ENCODE measurements at places on chromosomes 16 and 17.

- DNase-seq = no peak
Measured at GRCh38 chr17:19706791-19707727, 9.3 kb downstream of the SLC47A2 start.

DNA sequence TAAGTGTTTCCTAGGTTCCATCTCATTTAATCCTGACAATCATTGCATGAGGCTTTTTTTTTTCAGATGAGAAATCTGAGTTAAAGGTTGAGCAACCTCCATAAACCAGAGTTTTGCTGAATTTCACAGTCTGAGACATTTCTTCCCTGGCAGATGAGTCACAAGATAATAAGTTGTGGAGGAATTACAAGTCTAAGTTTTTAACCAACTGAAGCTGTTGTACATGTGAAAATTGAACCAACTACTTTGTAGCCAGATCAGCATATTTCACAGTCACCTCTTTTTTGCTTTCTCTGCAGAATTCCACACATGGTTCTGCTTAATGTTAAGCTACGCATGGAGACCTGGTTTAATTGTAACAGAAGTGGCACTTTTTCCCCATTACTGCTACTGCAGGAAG is 765.6 kb downstream of the CDH11 start:
- no peak for DNase-seq

- no peak for DNase-seq
Measured at GRCh38 chr17:64217249-64217691, 45.8 kb downstream of the TEX2 start.

GRCh38 chr17:27245230-27245696 is 48.7 kb upstream of the WSB1 start:
- DNase-seq = peak; percentile 48

DNA sequence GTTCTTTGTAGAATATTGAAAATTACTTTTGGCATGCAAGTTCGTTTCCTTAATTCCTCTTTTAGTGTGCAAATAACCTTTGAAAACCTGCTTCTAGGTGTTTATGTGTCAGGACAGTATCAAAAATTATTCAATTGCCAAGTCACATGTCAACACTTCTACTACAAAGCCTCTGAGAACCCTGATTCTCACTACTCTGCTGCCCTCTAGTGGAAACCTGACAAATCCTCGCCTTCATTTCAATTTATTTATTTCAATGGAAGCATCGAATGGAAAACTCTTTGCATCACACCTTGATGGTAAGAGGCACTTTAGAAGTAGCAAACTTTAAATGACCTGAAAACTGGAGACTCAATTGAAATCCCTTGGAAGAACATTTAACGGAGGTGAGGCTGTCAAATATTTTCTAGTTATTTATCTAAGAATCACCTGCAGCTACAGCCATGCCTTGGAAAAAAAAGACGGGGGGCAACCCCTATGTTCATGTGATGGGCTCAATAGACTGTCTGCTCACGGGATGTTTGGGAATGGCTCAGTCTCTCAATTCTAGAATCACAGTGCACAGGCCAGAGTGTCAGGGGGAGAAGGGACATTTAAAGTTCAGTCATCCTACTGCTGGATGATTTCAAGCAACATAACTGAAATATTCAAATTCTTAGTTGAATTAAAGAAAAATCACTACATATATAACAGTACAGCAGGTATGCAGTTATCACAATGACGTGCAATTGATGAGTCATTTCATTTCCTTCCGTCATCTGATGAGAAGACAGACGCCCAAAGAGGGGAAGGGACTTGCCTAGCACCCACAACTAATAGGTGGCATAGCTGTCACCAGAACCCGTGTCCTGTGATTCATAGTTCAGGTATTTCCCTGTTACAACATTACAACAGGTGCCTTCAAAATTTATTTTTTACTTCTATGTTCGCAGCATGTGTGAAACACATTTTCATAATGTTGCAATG is 563.9 kb downstream of the TOX3 start:
- peak; percentile 79 for DNase-seq

DNA sequence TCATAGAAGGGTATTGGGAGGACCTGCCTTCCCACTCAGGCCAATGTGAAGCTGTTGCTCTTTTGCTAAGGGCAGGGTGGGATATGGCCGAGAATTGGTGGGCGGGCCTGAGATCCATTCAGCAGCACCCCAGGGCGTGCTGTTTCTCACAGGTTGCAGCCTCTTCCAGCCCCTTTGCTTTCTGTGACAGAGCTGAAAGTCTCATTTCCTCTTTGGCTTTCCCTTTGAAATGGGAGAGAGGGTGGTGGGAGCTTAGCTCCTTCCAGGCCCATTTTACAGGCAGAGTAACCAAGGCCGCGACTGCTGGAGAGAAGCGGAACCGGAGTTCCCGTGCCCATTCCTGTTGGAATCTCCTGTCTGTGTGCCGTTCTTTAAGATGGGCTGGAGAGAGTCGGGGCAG is 183.0 kb downstream of the RAB11FIP4 start:
- DNase-seq = no peak

DNA sequence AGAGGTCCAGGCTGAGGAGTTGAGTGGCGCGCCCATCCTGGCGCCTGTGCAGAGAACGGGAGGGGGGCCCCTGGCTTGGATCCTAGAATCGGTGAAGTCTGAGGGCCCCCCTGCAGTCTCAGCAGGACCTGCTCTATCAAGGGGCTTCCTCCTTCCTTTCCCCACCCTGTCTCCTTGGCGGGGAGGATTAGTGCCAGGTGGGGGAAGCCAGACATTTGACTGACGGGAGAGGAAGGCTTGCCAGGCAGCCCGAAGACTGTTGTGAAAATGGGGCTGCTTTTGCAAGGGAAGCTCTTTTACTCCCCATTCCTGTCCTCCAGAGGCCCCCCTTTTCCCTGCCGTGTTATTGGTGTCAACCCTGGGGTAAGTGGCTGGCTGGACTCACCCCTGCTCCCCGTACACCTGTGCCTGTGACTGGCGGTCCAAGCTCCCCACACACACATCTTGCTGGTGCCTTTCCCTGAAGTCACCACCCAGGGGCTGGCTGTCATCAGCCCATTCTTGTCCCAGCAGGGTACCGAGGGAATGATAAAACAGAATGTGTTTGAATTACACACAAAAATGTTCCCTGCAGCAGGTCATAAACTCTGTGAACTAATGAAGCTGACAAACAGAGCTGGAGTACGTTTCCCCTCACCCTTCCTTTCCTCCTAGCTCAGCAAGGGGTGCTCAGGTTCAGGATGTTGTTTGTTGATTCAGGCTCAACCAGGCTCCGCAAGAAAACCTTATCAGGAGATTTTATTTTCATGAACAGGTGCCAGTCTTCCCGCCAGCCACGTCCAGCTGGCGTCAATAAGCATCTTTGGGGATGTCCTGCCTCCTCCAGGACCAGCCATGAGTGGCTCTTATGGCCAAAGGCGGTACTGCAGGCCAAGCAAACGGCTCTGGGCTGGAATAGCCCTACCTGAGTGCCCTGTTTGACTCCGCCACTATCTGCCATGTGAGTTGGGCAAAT is 4.4 kb upstream of the ARMC7 start:
- DNase-seq = peak; percentile 45

DNA sequence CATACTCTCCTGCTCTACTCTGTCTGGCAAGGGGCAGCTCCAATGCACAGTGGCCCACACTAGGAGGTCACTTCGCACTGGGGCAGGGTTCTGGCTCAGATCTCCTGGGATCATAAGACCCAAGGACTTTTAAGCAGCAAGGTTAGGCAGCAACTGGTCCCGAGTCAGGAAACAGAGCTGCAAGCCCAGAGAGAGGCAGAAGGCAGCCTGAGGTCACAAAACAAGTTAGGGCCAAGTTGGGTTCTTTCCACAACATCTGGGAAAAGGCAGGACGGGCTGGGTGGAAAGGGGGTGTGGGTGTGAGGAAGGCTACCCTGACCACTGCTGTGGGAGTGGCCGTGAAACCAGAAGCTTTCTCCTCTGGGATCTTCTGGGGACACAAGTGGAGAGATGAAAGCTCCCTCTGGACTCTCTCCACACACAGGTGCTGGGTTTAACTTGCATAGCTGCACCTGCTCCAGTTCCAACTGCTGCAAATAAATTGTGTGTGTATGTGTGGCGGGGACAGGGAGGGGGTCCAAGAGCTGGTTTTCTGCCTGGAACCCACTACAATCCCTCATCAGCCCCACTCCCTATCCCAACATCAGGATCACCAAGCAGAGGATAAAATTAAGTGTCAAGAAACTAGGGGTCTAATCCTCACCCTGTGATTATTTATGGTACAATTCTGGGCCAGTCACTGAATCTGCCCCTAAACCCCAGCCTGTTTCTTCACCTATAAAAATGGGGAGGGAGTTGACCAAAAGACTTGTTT is 8.0 kb upstream of the TSPOAP1 start:
- no peak for DNase-seq

DNA sequence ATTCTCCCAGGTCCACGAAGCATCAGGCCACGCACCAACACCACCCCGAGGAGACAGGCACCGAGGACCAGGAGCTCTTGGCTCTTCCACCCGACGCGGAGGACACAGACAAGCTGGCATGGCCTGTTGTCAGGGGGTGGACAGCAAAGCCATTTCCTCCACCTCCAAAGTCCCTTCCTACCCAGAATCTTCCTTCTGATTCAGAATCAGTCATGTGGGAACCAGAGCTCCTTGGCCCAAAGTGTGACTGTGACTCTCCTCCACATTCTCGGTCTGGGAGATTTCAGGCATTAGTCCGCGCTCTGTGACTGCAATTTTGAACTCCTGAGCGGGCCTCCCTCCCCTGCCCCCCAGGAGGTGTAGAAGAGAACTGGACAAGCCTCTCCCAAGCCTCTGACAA is 9.2 kb downstream of the DNAH17 start:
- DNase-seq = no peak

DNA sequence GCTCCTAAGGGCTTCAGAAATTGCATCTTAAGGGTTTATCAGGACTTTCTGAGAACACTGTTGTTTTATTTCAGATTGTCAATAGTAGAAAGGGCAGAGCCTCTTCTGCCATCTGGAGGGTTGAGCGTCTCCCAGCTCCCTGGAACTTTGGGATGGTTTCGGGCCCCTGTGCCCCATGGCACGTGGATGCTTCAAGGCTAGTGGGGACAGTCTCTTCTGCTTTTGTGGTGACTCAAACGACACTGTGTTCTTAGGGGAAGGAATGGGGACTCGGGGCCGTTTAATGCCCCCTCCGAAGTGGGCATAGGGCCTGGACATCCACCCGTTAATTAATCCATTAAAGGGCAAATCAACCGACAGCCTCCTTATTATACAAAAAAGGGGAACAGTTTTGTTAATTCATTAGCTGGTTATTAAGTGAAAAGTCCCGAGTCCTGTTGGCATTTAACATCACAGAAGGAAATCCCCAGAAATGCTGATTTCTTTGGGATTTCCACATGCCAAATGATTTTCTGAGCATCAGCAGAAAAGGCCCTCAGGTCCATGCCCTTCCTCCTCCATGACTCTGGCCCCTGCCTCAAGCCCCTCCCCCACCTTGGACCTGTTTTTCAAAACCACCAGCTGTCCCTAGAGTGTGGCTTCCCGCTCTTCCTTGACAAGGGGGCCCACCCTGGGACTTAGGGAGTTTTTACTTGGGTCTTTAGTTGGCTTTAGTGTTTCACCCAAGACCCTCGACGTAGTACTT is 68.7 kb downstream of the ARSG start:
- DNase-seq = no peak

DNA sequence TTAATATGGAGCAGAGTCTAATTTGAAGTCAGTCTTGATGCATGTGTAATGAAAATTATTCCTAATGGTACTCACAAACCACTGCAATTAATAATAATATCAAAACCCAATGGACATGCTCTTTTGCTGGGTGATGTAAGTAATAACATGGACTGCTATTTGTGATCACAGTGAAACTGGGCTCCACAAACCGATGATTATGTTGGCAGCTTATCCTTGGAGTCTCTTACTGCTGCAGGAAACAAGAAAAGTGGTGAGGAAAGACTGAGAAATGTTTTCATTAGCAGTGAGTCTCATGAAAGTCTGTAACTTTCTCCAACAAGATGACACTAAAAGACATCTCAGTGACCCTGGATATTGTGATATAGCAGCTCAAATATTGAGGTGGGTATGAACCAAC is 45.2 kb downstream of the TMEM100 start:
- DNase-seq = no peak

DNA sequence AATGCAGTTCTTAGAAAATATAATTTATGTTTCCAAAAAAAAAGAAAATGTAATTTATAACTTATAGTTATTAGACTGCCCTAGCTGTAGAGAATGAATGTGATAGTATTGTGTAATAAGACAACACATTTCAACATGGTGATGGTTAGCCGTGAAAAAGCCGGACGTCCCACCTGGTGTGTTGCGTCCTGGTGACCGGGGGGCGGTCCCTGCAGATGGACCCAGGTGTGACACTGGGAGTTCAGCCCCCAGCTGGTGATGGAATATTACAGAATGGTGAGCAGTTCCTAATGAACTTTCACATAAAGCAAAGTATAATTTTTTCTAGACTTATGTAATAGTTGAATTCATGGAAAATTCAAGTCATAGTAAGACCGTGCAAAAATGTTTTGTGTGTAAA is 132.8 kb downstream of the LAT start:
- no peak for DNase-seq

- no peak for DNase-seq
Measured at GRCh38 chr17:73788111-73788510, 143.9 kb upstream of the SDK2 start.

- no peak for DNase-seq
Measured at GRCh38 chr17:17503566-17504130, 7.5 kb upstream of the RASD1 start.

Data from NCI-H1092 (cell line).